ENCODE measurements at places on chromosomes 5 and 9. TPM values are rescaled to one million over a fixed set of nuclear protein-coding genes. Genes with fewer than 3 reads are reported as not detected.

DNA sequence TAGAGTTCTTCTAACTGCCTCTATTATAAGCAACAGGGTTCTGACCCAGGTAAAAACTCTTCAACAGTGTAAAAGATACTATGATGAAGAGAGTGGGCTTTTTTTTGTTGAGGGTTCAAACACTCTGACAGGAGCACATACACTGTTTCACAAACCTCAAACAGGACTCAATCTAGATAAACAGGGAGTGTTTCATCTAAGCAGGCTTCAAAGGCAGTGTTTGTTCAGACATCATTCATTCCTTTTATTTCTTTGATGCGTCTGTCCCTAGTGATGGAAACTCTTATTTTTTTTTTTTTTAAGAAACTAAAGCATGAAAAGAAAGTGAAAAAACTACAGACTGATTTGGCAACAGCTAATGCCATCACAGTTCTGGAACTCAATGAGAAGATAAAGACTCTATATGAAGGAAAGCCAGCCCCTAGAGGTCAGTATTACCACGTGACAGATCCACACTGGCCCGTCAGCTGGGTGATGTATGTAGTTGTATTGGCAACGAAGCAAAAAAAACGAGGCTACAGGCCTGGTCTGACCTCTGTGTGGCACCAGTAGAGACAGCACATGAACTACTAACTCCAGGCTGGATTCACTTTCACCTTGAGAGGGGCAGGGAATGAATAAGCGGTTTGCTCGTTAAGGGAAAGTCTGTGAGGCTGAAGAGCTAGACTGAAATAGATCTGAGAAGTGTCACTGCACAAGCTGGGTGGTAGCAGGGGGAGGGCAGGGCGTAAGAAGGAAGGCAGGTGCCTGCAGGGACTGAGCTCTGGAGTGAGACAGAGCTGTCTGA lies 172.2 kb downstream of the CCDC192 start:
- DNase-seq, result peak; percentile 49

GRCh38 chr9:119968836-119969707 lies 599.8 kb upstream of the BRINP1 start:
- DNase-seq, result peak; percentile 91

GRCh38 chr9:133472753-133473378 lies 6.0 kb downstream of the SLC2A6 start:
- no peak for DNase-seq

DNA sequence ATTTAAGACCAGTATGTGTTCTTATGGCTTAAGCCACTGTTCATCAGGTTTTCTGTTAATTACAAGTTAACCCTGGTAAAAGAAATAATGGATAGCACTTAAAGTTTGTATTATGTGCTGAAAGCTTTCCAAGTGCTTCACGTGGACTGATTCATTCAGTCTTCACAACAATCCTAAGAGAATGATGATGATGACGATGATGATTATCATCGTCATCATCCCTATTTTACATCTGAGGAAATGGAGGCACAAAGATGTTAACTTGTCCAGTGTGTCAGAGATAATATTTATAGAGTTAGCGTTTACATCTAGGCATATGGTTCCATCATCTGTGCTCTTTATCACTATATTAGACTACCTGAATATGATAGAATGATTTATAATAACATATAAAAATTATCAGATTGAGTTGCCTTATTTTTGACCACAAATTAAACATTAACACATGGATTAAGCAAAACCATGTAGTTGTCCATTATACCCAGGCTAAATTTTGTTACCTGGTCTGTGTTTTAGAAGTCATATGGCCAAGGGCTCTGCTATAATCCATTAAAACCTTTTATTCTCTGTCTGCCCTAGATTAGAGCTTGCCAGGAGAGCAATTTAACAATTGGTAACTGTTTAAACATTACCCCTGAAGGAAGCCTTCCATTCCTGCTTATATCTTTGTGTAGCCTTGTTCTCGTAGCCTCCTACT lies 102.3 kb upstream of the MAP3K1 start:
- no peak for DNase-seq

- no peak for DNase-seq
These were observed 129.0 kb upstream of the ADAMTS16 start for GRCh38 chr5:5011151-5011550.

DNA sequence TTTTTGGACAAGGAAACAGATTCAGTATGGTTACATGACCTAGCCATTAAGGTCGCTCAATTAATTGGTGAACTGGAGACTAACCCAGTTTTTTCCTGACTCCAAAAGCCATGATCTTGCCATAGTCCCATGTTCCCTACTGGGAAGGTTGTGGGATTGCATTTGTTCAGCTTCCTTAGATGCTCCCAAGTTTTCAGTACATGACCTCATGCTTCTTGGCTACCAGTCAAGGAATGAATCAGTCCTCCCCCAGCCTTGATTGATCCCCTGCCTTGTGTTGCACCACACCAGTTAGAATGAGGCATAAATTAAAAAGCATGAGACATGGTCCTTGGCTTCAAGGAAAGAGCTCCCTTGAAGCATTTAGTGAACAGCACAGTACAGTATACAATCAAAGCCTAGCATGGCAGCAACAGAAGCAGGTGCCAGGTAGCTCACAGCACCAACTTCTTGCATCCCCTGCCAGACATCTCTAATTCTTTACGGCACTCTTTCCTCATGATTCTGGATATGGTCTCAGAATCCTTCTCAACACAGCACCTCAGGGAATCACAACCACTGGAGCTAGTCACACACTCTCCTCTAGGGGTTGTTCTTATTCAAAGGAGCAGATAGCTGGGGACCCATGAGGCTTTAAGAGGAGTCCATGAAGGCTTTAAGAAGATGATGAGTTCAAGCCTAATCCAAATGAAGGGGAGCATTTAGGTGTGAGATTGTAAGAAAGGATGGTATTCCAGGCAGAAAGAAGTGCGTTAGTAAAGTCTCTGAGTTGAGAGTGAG lies 295.5 kb upstream of the CLINT1 start:
- DNase-seq, result no peak

DNA sequence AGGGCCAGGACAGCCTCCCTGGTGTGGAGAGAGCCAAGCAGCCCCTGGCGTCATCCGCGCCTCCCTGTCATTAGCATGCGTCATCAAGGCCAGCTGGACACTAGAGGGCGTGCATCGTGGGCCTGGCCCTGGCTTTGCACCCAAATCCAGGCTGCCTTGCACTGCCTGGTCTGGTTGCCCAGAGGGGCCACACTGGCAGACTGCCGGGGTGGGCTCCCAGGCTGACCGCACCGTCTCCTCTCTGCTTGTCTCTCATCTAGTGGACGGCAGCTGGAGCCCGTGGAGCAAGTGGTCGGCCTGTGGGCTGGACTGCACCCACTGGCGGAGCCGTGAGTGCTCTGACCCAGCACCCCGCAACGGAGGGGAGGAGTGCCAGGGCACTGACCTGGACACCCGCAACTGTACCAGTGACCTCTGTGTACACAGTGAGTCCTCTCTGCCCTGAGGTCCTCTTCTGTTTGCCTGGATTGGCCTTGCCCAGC lies 29.0 kb downstream of the HK3 start:
- no peak for DNase-seq

GRCh38 chr9:103407260-103407659 lies 412.1 kb downstream of the CYLC2 start:
- DNase-seq, result no peak

GRCh38 chr5:134567641-134568336 lies 42.3 kb downstream of the JADE2 start:
- peak; percentile 75 for DNase-seq

DNA sequence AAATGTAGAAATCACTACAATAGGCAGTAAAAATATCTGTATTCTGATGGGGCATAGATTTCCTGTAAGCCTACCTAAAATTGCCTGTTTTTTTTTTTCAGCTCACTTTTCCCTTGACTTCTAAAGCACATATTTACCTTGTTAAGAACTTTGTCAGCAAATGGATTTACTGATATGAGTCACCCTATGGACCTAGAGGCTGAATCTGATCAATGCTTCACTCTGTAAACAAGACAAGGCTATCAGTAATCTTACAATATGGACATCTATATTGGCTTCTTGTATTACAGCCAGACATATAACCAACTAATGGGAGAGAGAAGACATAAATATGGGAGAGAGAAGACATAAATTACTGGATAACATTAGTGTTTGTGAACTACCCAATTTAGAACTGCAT lies 792.7 kb upstream of the CHD1 start:
- DNase-seq, result no peak

- DNase-seq, result no peak
These were observed 27.5 kb upstream of the PPARGC1B start for GRCh38 chr5:149702607-149702933.

DNA sequence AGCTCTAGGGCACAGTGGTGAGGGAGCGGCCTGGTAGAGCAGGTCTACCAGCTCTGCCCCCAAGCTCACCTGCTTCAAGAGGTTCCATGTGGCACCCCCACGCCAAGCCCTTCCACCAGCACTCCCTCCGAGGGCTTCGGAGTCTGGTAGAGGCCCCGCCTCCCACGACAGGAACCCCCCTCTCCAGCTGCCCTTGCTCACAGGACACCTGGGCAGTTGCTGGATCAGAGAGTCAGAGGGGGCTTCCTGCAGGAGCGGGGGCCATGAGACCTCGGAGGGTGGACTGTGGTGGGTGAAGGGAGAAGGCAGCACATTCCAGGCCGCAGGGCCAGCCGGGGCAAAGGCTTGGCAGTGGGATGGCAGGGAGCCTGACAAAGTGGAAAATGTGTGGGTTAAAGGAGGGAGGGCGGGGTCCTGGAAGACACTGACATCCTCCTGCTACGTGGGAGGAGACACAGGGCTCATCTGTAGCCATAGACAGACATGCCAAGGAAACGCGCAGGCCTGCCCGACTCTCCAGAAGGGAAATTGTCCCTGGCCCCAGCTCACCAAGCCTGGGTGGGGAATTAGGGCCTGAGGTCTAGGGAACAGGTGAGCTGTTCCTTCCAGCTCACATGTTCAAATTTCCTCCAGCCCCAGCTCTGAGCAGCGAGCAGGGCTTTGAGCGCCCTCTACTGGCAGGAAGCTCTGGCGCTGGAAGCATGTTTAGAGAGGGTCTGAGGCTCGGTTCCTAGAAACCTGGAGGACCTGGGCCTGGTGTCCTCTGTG lies 74.2 kb downstream of the NTNG2 start:
- DNase-seq, result peak; percentile 81

GRCh38 chr5:147384346-147385193 lies 125.3 kb downstream of the DPYSL3 start:
- no peak for DNase-seq

DNA sequence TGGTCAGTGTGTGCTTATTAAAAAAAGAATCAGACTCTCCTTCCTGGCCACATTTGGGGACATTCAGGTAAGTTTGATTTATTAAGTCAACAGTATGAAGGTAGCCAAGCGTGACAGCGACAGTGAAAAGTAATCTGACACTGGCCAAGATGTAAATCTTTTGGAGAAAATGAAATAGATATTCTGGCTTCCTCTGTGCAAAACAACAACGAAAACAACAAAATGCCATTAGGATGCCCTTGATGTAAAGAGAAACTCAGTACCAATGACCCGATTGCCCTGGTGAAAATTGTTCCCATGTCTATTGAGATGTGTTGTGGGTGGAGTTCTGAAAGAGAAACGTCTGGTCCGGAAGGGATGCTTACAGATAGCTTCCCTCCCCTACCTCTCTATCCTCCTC lies 267.8 kb downstream of the MAT2B start:
- no peak for DNase-seq

- DNase-seq, result no peak
These were observed 38.5 kb downstream of the APBA1 start for GRCh38 chr9:69633716-69634115.

Gene TAF1L
- total RNA-seq, result not detected

Gene GRIA1
- total RNA-seq, result 6.3 TPM

Gene ZCCHC10
- total RNA-seq, result 17.3 TPM

Gene OR1Q1
- not detected for total RNA-seq

Gene IL4
- total RNA-seq, result not detected

Gene TMEM215
- not detected for total RNA-seq

Gene GCNT4
- total RNA-seq, result 4.0 TPM

Gene SLC34A3
- not detected for total RNA-seq

Gene PCDHB4
- 6.2 TPM for total RNA-seq

Gene SUSD1
- total RNA-seq, result 14.3 TPM

Data from aorta (tissue), 5 donors.